RWPE1 (cell line): ENCODE measurements at places on chromosomes 1 and 21.

GRCh38 chr21:36918291-36918690, 48.2 kb downstream of the HLCS start:
- no peak for DNase-seq

DNA sequence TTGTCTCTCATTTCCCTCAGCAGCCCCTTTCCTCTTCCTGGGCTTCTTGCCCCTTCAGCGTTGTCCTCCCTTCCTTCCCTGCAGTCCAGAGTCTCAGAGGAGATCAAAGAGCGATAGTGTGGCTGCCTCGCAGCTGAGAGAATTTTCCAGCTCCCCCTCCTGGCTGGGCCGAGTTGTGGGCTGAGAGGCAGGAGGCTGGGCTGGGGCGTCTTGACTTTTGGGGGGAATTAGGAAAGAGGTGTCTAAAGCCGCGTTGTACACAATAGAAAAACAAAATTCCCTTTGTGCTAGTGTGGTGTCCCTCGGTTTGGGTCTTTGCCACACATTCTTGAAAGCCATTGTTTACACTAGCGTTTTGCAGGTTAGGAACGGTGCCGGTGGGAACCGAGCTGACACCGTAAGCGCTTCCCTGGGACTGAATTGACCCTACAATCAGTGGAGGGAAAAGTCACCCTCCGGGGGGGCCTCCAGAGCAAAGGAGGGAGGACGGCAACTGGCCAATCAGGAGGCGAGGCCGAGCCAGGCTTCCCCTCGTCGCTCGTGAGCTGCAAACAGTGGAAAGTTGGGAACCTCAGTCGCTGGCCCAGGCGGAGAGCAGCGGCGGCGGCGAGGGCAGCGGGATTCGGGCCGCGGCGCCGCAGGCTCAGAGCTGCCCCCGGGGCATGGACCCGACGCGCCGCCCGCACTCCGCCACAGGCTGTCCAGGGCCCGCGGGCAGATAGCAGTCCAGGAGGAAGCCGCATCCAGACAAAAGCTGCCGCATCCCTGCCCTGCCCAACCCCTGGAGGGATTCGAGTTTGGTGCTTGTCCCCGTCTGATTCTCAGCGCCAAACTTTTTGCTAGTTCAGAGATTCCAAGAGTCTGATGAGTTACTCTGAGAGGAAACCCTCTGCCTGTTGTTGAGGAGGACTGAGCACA, at the start of gene HMCN1:
HMCN1 (plus strand) TSS at position 574 of the 918 bp plus-strand sequence. CDS start 389 bp downstream, outside the sequence.
- DNase-seq, result peak; percentile 24

- DNase-seq, result no peak
These were observed 24.5 kb downstream of the PLEKHM2 start for GRCh38 chr1:15708486-15709137.

DNA sequence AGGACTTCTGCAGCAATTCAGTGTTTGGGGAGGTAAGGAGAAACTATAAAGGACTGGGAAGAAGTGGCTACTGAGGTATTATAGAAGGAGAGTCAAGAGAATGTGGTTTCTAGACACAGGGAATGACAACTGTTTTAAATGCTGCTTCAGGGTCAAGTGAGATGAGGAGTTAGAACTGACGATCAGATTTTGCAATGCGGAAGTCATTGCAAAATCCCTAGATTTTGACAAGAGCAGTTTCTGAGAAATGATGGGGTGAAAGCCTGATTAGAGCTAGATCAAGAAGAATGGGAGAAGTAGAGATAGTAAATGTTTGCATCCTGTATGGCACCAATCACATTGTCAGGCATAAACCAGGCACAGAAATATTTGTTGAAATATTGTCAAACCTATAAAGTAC, 4.7 kb upstream of the TSNAX start:
- DNase-seq, result no peak

- no peak for DNase-seq
These were observed 195.5 kb upstream of the DUSP10 start for GRCh38 chr1:221937155-221937953.
